ENCODE measurements at places on chromosomes 6 and 20.

- DNase-seq: no peak
Observed at GRCh38 chr20:21739161-21739560, 33.7 kb downstream of the PAX1 start.

DNA sequence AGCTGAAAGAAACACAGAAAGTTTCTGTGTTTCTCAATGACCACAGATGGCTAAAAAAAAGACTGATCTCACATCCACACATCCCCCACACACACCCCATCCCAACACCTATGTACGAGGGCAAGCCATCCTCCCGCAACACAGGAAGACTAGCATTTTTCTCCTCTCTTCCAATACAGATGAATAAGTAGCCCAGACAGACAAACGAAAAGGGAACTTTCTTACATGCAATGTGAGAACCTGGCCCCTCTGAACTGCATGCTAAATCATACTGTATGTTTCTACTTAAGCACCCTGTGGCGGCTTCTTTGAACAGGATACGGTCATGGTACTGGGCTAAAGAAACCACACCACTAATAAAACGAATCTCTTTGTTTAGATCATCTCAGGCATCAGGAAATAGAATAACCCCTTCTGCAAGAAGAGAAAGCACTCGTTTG, 116.2 kb downstream of the GMDS start:
- DNase-seq: no peak

GRCh38 chr6:163308629-163309440, 105.7 kb upstream of the QKI start:
- DNase-seq: no peak

GRCh38 chr6:63307581-63308246, 12.1 kb downstream of the LGSN start:
- DNase-seq: no peak

GRCh38 chr20:8398263-8399051, 266.4 kb downstream of the PLCB1 start:
- no peak for DNase-seq

Measured in GOT3 (cell line).